NCI-H446 (cell line): ENCODE measurements at places on chromosomes 4 and X.

GRCh38 chr4:42018451-42018850, 28.1 kb downstream of the SLC30A9 start:
- no peak for DNase-seq

- no peak for DNase-seq
Measured at GRCh38 chr4:84279678-84280077, 219.4 kb downstream of the NKX6-1 start.

- no peak for DNase-seq
Measured at GRCh38 chr4:102478186-102478585, 23.0 kb upstream of the NFKB1 start.

- peak; percentile 50 for DNase-seq
Measured at GRCh38 chrX:80335062-80335830, 85.0 kb upstream of the TENT5D start.

DNA sequence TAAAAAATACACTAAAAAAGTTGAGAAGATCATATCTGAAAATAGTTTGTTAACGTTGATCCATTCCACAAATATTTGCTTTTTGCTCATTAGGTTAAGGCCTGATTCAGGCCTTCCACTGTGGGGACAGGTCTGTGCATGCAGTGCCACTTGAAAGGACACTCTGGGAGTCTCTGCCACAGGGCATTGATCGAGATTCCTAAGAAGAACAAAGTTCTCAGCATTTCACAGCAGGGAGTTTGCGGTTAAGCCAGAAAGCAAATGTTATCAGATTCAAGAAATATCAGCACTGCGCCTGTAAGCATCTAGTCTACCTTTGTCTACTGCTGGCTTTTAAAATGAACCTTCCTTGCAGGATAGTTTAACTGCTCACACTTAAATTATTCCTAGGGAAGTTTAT, 62.2 kb upstream of the TNIP3 start:
- DNase-seq: no peak
